CD4-positive, alpha-beta T cell treated with Interleukin-15 for 4 hours (primary cell): ENCODE measurements at places on chromosomes 12 and 14.

DNA sequence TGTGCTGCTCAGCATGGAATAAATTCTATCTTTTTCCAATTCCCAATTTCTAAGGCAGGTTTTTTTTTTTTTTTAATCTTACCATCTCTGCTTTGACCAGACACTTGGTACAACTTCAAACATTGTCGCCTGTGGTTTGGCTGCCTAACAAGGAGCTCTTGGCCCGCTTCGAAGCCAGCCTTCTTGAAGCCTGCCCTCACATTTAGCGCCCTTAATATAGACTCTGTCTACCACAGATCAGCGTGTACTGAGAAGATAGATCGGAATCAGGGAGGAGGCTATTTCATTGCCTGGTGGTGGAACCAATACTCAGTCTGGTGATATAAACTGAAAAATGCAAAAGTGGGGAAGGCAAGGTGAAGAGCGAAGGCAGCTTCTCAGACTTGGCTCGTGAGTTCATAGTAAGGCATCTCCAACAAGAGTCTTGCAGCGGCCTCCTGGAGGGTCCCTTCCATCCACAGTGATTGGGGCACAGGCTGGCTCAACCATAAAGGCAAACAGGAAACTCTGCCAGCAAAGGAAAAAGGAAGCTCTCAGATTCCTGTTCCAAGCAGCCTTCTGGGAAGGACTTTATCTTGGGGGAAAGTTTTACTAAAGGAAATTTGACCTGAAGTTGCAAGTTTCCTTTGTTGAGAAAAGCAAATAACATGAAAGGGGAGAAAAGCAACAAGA, 103.2 kb upstream of the BCL2L14 start:
- DNase-seq: no peak

DNA sequence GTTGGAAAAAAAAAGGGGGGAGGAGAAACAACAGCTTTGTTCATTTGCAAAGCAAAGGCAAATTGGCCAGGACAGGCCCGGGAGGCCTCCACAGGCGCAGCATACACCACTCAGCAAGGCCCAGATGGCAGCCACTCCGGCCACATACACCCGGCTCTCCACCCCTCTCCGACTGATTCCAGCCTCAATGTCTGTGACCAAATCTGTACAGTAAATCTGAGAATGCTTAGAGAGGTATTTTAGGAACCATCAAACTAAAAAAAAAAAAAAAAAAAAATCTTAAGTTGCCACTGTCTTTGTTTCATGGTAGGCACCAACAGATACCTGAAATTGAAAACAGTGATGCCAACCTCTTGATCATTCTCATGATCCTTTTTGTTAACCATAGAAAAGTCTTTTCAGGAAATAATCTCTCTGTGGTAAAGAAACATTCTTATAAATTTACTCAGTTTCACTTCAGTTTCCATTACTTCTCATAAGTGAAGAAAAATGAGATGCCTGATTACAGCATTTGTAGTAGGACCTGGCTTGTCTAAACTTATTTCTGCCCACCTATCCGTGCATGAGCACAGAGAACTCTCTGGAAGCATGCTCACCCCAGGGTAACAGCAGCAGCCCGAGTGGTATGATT, 20.2 kb downstream of the VPS37B start:
- DNase-seq: no peak

DNA sequence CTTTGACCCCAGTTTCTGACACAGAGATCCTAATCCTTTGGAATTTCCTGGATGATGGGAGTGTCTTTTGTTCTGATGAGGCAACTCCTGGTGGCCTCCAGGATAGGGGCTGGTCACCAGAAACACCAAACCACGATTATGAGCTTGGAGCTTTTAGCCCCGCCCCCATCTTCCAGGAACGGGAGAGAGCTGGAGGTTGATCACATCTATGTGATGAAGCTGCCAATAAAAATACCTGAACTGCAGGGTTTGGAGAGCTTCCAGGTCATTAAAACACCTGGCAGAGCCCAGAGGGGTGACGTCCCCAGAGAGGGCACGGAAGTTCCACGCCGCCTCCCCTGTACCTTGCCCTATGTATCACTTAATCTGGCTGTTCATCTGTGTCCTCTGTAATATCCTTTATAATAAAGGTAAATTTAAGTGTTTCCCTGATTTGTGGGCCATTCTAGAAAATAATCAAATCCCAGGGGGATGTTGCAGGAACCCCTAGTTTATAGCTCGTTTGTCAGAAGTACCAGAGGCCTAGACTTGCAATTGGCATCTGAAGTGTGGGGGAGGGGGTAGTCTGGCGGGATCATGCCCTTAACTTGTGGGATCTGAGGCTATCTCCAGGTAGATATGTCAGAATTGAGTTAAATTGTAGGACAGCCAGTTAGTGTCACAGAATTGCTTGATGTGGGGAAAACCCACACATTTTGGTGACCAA, 21.2 kb downstream of the APPL2 start:
- no peak for DNase-seq

GRCh38 chr14:52553002-52553670, 500 bp downstream of the GPR137C start:
- DNase-seq: peak; percentile 23

GRCh38 chr12:92393504-92393903, 247.9 kb upstream of the BTG1 start:
- DNase-seq: no peak

DNA sequence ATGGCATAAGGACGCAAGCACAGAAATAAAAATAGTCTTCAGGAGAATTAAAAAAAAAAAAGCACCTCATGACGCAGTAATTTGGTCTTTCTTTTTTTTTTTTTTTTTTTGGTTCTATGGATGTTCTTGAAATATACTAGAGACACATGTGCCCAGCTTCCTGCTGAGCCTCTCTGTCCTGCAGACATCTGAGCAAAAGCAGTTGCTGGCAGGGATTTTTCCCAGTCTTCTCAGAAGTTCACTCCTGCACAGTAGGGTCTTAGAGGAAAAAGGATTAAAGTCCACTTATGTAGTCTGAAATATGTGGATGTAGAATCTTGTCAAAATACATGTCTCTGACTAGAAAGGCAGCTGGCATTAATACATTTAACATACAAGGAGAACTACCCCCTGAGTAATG, 1888.1 kb upstream of the SEL1L start:
- DNase-seq: no peak

- DNase-seq: no peak
Measured at GRCh38 chr12:79294590-79294989, 396.2 kb downstream of the PAWR start.

DNA sequence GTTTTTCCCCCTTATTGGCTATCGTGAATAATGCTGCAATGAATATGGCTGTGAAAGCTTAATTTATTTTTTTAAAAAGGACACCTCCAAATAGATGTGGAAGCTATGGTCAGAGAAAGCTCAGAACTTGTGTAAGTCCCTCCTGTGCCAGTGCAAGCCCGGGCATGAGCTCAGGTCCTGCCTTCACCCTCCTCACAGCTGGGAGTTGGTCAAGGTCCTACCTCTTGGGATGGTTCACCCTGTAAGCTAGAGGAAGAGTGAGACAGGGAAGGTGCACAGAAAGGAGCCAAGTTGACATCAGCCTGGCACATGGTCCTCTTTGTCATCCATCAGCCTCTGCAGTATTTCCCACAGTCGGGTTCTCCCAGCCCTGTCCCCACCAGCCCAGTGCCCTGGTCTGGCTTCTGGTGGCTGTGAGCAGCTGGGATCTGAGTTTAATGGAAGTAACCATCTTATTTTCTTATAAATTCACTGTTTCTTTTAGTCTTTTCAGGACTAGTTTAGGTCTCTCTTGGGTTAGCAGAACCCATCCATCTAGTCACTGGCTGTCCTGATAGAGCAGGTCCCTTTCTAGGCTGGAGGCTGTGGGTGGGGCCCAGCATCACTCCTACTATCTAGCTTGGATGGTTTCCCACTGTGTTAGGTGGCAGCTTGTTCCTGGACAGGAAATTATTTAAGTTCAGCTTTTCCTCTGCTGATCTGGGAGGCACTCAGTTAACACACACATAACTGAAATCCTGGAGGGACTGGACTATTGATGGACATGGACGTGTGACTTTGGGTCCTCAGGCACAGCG, 11.8 kb upstream of the PLEKHG3 start:
- DNase-seq: no peak

GRCh38 chr14:20631023-20631879, 10.2 kb downstream of the OR6S1 start:
- peak; percentile 48 for DNase-seq

DNA sequence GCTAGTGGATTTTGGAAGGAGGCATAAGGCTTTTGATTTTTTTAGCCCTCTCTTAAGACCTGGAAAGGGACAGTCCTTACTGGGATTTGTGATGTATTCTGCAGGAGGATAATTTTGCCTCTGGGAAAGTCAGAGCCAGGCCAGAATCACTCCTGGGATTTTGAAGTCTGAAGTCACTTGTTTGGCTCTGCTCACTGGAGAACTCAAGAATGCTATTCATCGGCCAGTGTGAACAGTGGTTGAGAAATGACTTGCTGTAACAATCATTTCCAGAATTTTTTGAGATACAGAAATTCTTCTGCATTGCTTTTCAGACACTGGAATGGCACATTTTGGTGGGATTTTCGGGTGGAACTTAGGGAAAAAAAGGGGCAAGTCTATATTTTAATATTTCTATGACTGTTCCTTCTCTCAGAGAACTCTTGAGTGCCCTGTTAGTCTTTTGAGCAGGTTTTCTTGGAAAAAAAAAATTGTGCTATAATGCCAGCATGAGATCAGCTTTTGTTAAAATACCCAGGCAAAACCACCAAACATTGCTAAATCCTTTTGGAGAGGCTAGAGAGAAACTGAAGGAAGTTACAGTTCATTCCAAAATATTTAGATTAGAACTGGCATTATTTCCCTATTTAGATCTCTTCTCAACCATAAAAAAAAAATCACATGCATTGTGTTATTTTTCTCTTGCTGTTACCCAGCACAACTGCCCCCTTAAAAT, 26.1 kb upstream of the BHLHE41 start:
- DNase-seq: no peak

DNA sequence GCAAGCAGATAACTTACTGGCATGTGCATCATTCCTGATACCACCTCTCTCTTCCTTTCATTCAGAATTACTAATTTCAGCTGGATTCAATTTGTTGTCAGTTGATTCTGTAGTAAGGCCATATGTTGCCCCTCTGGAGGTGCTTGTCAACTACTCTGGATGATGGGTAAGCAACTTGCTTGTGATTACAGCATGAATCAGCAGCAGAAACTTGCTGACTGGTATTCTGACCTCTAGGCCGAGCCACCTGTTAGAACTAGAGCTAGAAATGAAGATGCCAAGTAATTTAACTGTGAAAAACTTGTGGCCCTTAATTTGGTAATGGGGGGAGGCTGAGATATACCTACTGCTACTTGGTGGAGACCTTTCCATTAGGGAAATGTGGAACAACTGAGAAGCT, 5.1 kb downstream of the RNF10 start:
- no peak for DNase-seq

- no peak for DNase-seq
Measured at GRCh38 chr14:53412819-53413675, 259.9 kb upstream of the DDHD1 start.

DNA sequence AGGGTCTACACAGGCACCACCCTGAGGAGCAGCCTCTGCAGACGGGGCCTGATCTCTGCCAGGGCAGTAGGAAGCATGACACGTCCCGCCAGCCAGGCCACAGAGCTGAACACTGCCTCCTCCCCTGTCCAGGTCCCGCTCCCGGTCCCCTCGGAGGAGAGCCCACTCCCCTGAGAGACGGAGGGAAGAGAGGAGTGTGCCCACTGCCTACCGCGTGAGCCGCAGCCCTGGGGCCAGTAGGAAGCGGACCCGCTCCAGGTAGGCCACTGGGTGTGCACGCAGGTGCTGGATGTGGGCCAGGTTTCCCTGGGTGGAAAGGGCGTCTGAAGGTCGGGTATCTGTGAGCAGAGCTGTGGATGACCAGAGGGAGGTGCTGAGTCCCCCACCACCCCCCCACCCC, 41.9 kb upstream of the MMP17 start:
- no peak for DNase-seq

DNA sequence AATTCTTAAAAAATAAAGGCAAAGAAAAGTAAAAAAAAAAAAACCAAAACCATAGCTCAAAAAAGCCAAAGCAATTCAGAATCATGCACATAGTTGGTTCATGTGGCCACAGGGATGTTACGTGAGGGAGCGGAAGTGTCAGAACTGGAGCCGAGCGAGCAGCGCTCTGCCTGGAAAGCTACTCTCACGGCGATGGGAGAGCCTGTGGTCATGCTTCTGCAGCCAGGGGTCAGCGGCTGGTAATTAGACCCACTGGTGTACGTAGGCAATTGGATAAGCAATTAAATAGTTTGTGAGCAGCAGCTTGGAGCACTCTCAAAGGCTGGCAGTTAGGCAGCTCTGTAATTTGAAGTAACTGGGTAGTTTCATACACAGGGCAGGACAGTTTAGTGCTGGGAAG, 58.1 kb downstream of the TRHDE start:
- DNase-seq: no peak

DNA sequence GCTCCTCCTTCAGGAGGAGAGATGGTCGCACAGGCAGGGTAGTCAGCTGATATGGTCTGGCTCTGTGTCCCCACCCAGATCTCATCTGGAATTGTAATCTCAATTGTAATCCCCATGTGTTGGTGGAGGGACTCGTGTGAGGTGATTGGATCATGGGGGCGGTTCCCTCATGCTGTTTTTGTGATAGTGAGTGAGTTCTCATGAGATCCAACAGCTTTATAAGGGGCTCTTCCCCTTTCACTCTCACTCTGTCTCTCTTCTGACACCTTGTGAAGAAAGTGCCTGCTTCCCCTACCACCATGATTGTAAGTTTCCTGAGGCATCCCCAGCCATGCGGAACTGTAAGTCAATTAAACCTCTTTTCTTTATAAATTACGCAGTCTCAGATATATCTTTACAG, 218.9 kb upstream of the TMTC1 start:
- DNase-seq: no peak

- no peak for DNase-seq
Measured at GRCh38 chr14:74954232-74954946, 1.0 kb downstream of the PGF start.

DNA sequence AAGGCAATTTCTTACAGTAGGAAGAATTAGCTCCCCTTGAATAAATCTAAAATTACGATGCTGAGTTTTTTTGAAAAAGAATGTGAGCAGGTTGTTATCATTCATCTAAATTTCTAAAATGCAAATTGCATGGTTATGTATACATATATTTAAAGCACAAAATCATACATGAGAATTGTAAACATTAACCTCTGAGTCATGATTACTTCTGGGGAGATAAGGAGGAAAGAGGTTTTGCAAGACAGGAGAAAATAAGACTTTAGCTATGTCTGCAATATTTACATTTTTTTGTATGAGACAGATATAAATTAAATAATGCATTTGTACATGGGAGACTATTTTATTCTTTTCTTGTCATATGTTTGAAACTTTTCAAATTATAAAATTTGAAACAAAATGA, 72.2 kb downstream of the TSPAN8 start:
- no peak for DNase-seq

- no peak for DNase-seq
Measured at GRCh38 chr14:50676814-50677516, 8.9 kb upstream of the SAV1 start.

- no peak for DNase-seq
Measured at GRCh38 chr12:89636052-89636775, 72.4 kb downstream of the ATP2B1 start.

- no peak for DNase-seq
Measured at GRCh38 chr12:62191491-62192179, 68.6 kb upstream of the USP15 start.
